ENCODE measurements at places on chromosomes 1 and 21.

- no peak for DNase-seq
Observed at GRCh38 chr1:215292932-215293331, 210.4 kb downstream of the KCNK2 start.

DNA sequence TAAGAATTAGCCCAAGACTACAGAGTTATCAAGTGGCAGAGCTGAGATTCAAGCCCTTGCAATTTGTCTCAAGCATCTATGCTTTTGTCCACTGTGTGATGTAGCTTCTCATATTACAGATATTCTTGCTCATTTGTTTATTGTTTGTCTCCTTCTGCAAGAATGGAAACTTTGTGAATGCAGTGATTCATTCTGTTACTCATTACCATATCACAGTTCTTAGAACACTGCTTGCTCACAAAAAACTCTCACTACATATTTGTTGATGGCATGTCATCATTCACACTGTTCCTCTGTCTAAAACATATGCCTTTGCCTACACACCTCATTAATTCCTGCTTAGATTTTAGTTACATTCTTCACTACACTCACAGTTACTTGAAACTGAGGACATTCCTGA, 1198.9 kb downstream of the PLA2G4A start:
- DNase-seq: peak; percentile 40

DNA sequence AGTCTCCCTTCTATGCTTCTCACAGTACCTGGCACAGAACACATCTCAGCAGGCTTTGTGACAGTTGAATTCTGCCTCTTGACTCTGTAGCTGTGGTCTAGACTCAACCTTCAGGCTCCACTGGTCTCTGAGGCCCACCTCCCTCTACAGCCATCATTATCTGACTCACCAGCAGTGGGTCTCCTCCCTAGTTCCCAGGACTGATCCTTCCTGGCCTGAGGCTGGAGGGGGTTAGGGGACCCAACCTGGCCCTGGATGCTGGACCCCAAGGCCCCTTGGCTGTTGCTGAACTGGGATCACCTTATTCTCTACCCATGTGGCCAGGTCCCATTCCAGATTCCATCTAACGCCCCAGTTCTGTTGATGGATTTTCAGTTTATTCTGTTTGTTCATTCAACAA, 43.1 kb upstream of the FOXO6 start:
- DNase-seq: no peak

GRCh38 chr1:15733726-15734226, 2.3 kb upstream of the SLC25A34 start:
- no peak for DNase-seq

DNA sequence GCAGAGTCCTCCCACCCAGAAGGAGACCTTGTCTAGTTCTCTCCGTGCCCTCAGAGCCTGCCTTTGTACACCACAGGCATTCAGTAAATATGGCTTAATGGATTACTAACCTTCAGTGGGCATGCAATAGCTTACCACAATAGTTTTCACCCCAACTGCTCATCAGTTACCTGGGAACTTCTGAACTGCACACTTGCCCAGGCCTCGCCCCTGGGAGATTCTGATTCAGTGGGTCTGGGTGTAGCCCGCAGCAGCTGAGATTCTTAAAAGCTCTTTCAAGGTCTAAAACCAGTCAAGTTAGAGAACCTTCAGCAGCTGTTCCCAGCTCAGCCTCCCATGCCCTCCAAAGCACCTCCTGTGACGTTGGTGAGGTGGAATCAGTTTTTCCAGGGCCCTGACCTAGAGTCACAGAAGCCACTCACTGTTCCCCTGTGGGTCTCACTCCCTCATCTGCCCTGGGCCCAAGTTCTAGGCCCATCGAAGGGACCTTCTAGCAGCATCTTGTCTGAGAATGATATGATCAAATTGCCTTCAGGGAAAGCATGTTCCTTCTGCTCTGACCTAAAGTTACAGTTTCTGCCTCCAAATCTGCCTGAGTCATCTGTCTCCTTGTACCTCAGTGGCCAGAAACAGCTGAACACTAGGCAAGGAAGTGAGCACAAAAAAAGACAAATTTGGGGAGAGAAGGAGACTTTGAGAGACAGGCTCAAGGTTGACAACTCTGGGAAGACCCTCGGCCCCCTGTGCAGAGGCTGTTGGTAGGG, 10.8 kb downstream of the ASAP3 start:
- no peak for DNase-seq

GRCh38 chr1:63316598-63316983, 5.8 kb upstream of the FOXD3 start:
- DNase-seq: no peak

DNA sequence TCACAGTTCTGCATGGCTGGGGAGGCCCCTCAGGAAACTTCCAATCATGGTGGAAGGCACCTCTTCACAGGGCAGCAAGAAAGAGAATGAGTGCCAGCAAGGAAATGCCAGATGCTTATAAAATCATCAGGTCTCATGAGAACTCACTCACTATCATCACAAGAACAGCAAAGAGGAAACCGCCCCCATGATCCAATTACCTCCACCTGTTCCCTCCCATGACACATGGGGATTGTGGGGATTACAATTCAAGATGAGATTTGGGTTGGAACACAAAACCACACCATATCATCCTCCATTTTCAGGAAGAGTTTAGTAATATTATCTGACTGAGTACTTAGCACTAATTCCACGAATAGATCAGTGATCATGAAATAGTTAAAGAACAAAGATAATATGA, 244.2 kb downstream of the LMO4 start:
- DNase-seq: no peak
